ENCODE measurements at places on chromosomes 5 and 9.

DNA sequence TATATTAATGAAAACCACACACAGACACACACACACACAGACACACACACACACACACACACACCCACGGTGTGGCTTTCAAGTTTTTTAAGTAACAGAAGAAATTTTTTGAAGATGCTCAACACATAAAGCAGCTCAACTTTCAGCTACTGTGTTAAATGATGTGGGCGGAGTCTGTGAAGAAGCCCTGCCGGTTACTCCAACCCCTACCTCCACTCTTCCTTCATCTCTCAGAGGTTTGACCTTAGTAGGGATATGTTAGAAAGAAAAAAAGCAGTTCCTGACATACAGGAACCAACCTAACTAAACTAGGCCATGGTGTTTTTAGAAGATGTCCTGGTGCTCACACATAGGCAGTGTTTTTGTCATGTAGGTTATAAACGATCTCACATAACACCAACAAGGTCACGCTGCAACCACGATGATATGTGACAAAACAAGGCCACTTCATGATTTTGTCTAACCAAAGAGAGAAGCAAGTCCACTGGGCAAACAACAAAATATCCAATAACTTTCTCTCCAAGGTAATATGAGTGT lies 112.8 kb downstream of the EMB start:
- DNase-seq: no peak

- DNase-seq: peak; percentile 84
Measured at GRCh38 chr5:118597543-118597942, 390.8 kb downstream of the DTWD2 start.

GRCh38 chr9:98993570-98993945 lies 49.9 kb downstream of the COL15A1 start:
- DNase-seq: no peak

GRCh38 chr5:87909382-87909781 lies 359.3 kb downstream of the TMEM161B start:
- DNase-seq: no peak

- peak; percentile 93 for DNase-seq
Measured at GRCh38 chr5:161546470-161547301, at the start of gene GABRB2. Gene GABRB2 (minus strand): TSS chr5:161546725. CDS start chr5:161546643, 82 bp downstream.

DNA sequence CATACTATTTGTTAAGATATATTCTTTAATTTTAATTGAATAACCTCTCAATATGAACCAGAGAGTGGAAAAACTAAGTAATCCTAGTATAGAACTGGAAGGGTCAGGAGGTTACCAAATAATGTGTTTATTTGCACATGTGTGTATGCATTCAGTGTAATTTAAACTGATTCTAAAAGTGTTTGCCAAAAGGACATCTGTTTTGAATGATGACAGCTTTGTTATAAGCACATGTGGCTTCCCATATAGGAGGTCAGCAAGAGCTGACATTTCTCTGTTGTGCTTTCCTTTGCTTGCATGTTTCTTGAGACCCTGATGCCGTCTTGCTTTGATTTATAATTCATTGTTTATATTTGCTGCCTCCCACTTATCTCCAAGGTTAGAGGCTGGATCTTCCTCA lies 383.4 kb downstream of the BRINP1 start:
- DNase-seq: peak; percentile 61

DNA sequence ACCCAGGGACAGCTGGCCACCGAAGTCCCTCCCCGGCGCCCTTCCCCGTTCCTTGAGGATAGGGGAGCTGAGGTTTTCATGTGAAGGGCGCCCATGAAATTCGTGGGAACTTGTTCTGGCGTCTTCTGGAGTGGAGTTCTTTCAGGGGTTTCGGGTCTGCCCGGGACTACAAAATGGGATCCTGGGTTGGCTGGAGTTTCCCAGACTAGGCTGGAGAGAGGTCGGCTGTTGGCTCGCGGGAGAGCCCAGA lies 3.6 kb upstream of the RGMB start:
- no peak for DNase-seq

DNA sequence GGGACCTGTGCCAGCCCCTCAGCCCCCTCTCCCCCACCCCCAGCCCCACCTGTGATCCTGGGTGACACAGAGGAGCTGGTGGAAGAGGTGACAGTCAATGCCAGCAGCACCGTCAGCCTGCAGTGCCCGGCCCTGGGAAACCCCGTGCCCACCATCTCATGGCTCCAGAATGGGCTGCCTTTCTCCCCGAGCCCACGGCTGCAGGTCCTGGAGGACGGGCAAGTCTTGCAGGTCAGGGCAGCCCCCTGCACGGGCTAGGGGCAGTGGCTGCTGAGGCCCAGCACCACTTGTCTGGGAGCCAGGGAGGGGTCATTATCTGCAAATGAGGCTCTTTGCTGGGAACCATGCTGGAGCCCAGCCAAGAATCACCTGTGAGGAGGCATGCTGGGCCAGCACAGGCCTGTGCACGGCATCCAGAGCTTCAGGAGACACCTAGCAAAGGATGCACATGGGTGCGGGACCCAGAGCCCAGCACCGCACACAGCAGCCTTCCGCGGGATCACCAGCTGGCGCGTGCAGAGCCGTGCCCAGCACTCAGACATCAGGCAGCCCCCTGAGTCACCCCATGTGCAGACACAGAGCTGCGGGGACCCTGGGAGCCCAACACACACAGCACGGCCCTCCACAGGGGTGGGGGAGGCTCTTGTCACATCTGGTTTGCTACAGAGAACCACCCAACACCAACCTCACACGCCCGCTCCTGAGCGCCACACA lies 62.0 kb upstream of the ASS1 start:
- no peak for DNase-seq

DNA sequence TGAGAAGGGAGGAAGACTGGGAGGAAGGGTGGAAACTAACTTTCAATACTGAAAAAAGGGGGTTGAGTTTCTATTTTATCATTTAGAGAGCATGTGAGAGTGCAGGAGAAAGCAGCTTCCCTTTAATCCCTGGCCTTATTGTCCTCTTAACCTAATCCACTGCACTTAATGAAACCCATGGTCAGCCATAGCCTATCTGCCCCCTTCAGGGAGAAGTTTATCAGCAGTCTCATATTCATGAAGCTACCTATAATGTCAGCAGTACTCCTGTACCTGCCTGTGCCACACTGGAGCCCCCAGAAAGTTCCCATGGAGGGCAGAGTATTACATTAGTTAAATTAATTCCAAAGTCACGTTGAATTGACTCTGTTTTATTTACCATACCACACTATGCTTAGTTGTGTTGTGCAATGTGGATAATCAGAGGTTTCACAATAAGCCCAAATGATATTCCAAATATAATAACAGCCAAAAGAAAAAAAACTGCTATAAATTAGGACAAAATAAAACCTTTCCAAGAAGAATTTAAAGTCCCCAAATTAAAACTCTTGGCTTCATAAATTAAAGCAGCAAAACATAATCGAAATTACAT lies 62.9 kb downstream of the MUSK start:
- no peak for DNase-seq

DNA sequence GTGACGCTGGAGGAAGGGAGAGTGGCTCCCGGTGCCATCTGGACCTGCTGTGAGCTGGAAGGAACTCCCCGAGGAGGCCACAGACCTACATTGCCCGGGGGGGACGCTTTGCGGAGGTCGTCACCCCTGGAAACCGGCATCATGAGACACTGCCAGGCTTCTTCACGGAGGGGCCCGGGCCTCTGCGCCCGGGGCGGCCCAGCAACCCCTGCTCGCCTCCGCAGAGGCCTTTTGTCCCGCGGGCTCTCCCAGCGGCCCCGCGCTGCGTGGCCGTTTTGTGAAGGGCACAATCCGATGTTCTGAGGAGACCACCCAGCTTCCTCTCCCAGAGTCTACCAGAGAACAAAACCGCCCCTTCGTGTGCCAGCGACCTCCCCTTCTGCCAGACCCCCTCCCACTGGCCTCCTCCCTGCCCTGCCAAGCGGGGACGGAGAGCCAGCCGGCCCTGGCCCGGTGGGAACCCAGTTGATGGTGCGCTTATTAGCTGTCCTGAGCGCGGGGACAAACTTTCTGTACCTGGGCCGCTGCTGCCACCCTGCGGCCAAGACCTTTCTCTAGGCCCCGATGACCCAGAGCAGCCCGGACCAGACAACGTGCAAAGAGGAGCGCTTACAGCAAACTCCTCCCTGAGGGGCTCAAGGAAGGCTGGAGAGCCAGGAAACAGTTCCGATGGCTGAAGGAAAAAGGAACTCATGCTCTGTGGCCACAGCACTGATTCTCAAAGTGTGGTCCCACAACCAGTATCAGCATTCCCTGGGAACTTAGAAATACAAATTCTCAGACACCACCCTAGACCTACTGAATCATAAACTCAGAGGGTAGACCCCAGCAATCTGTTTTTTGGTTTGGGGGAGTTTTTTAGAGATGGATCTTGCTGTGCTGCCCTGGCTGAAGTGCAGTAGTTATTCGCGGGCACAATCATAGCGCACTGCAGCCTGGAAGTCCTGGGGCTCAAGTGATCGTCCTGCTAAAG lies 86.7 kb downstream of the SLC1A3 start:
- DNase-seq: peak; percentile 93

DNA sequence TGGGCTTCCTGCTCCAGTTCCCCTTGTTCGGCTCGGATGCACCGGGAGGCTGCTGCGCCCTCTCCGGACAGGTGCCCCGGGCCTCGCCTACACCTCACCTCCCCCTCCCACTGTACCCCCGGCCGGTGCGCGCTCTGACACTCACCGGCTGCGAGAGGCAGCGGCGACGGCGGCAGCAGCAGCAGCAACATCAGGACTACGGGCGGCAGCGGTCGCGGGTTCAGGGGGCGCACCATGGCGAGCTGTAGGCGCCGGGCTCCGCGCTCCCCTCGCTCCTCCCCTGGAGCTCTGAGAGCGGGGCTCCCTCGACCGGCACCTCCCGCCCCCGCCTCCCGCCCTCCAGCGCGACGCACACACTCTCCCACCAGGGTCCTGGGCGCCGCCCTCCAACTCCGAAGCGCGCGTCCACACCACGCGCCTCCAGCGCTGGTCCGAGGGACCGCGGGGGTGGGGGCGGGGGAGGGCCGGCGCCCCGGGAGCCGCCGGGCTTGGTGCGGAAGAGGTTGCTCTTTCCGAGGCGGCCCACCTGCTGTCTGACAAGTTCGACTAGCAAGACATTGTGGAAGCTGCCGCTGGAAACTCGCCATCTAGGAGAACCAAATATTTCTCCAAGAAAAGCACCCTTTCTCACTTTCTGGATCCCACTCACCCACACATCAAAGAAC lies at the start of gene GFRA3:
GFRA3 (minus strand) TSS at position 433 of the 665 bp plus-strand sequence; CDS start at position 236, 197 bp downstream.
- peak; percentile 57 for DNase-seq

- no peak for DNase-seq
Measured at GRCh38 chr9:125700791-125701190, 6.2 kb downstream of the MAPKAP1 start.

- DNase-seq: no peak
Measured at GRCh38 chr5:65919773-65920172, 6.6 kb upstream of the ERBIN start.

- DNase-seq: no peak
Measured at GRCh38 chr9:27181381-27181780, 72.4 kb downstream of the TEK start.

DNA sequence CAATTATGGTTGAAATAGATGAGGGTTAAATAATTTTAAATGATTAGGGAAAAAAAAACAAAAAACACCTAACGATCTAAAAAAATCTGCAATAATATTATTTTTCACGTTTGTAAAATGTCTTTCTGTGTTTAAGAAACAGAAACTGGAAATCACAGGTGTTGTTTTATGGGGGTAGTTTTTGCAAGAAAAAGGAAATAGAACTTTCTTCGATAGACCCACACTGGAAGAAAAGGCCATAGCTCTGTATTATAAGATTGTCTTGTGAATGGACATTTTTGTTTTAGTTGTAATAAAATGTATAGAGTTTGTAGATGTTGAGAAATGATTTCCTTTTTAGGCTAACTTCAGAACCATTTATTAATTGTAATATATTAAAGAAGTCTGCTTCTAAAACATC lies 5.5 kb downstream of the CSNK1G3 start:
- DNase-seq: no peak

DNA sequence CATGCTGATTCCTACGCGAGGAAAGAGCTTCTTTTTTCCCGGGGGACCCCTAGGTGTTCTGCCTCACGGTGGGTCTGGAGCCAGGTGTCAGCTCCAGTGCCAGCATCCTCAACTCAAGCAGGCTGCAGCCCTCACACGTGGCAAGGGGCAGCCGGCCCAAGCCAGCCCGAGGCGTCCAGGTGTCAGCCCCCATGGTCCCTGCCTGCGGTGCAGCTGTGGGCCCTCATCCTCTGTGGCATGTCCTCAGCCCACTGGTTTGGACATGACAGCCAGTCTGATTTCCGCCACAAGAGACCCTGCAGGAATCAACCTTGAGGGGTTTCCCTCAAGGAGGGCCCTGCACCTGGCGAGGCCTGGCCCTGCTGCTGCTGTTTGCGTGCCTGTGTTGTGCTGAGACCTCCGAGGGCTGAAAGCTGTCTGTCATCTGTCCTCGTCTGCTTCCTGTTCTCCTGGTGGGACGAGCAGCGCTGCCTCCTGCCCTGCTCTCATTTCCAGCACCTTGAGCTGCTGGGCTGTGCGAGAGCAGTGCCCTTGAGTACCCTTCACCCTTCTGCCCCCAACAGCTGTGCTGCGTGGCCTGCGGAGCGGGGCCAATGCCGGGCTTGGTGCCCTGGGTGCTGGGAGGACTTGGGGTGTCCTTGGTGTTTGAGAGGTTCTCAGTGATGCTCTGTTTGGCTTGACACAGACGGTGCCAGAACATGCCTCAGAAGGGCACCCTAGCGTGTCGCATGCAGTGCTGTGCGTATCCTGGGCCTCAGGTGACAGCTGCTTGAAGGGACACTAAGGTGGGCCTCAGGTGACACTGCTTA lies 137.6 kb downstream of the CACNA1B start:
- DNase-seq: no peak

- no peak for DNase-seq
Measured at GRCh38 chr5:139680368-139681111, 32.4 kb downstream of the CXXC5 start.

GRCh38 chr5:179265514-179266290 lies 79.6 kb downstream of the ADAMTS2 start:
- peak; percentile 91 for DNase-seq

DNA sequence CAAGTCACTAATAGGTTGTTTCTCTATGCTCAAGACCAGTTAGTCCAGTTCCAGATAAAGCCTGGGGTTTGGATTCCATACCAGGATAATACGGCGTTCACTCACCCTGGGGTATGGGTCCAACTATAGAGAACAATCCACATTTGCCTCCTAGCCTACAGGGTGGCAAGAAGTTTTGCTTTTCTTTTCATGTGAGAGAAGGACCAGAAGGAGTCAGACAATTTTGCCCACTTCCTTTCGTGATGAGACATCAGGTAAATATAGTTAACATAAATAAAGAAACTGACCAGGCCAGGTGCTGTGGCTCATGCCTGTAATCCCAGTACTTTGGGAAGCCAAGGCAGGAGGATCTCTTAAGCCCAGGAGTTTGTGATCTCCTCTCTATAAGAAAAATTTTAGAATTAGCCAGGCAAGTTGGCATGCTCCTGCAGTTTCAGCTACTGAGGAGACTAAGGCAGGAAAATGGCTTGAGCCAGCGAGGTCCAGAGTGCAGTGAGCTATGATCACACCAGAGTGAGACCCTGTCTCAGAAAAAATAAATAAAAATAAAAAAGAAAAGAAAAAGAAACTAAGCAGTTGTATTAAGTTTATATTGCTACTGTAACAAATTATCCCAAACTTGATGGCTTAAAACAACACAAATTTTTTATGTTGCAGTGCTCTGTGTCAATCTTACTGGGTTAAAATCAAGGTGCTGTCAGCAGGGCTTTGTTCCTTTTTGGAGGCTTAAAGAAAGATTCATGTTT lies 7.5 kb upstream of the REEP5 start:
- DNase-seq: no peak
